CD14-positive monocyte (primary cell): ENCODE measurements at places on chromosomes 1 and 21. TPM values are rescaled to one million over a fixed set of nuclear protein-coding genes. Genes with fewer than 3 reads are reported as not detected.

The RIPK4 gene
- polyA plus RNA-seq, result 0.03 and 0.05 TPM in 2 replicates

The HEYL gene
- polyA plus RNA-seq, result 0.04 TPM

The OR2T29 gene
- polyA plus RNA-seq, result not detected

The CDCA8 gene
- 0.60 TPM for polyA plus RNA-seq

The TRAPPC10 gene
- 8.6 TPM for polyA plus RNA-seq

The CCDC27 gene
- polyA plus RNA-seq, result not detected

The ZNF697 gene
- 2.3 and 3.1 TPM in 2 replicates for polyA plus RNA-seq

The KCTD3 gene
- polyA plus RNA-seq, result 8.7 TPM

The RGS18 gene
- polyA plus RNA-seq, result 57.0 TPM

The SPSB1 gene
- 0.29 and 0.56 TPM in 2 replicates for polyA plus RNA-seq

The CD1E gene
- polyA plus RNA-seq, result 3.0 and 3.1 TPM in 2 replicates

The SPRR4 gene
- polyA plus RNA-seq, result not detected

The REN gene
- not detected for polyA plus RNA-seq

The FAM167B gene
- 0.13 TPM in 1 of 2 replicates, not detected in the other for polyA plus RNA-seq

The LCE2C gene
- not detected in 2 replicates for polyA plus RNA-seq

The PTGER3 gene
- not detected for polyA plus RNA-seq

The IFI44L gene
- 9.3 and 17.4 TPM in 2 replicates for polyA plus RNA-seq

The PSMB2 gene
- polyA plus RNA-seq, result 84.1 TPM

The PKP1 gene
- polyA plus RNA-seq, result not detected

The AQP10 gene
- 0.09 TPM for polyA plus RNA-seq

The SLC30A2 gene
- polyA plus RNA-seq, result not detected

The SYT6 gene
- polyA plus RNA-seq, result not detected

The ANKRD65 gene
- 0.04 and 0.08 TPM in 2 replicates for polyA plus RNA-seq

The KCNH1 gene
- polyA plus RNA-seq, result not detected

The WDR3 gene
- polyA plus RNA-seq, result 1.6 and 4.3 TPM in 2 replicates

The SNAP47 gene
- 20.5 TPM for polyA plus RNA-seq

The C1orf53 gene
- 5.6 TPM for polyA plus RNA-seq

The CYP4X1 gene
- polyA plus RNA-seq, result not detected in 2 replicates

The NTRK1 gene
- not detected for polyA plus RNA-seq

The ANGPTL3 gene
- not detected in 2 replicates for polyA plus RNA-seq

The KIF21B gene
- polyA plus RNA-seq, result 9.0 and 9.8 TPM in 2 replicates

The SPRR5 gene
- polyA plus RNA-seq, result not detected

The TCHH gene
- not detected for polyA plus RNA-seq

The CD2 gene
- 2.1 TPM for polyA plus RNA-seq

The PPFIA4 gene
- polyA plus RNA-seq, result 1.0 TPM

The ZMYND12 gene
- 0.76 and 0.88 TPM in 2 replicates for polyA plus RNA-seq

The SLC22A15 gene
- polyA plus RNA-seq, result 3.2 TPM

The TRIM67 gene
- polyA plus RNA-seq, result not detected in 2 replicates

The NCSTN gene
- 125 TPM for polyA plus RNA-seq
